ENCODE measurements at places on chromosomes 7 and 10.

GRCh38 chr10:16910793-16911164 lies 93.6 kb upstream of the RSU1 start:
- no peak for DNase-seq

GRCh38 chr10:78575400-78575799 lies 493.4 kb upstream of the ZMIZ1 start:
- no peak for DNase-seq

GRCh38 chr7:129295015-129295423 lies 70.2 kb downstream of the AHCYL2 start:
- DNase-seq: no peak

GRCh38 chr10:71206911-71207310 lies 5.5 kb upstream of the UNC5B start:
- no peak for DNase-seq

DNA sequence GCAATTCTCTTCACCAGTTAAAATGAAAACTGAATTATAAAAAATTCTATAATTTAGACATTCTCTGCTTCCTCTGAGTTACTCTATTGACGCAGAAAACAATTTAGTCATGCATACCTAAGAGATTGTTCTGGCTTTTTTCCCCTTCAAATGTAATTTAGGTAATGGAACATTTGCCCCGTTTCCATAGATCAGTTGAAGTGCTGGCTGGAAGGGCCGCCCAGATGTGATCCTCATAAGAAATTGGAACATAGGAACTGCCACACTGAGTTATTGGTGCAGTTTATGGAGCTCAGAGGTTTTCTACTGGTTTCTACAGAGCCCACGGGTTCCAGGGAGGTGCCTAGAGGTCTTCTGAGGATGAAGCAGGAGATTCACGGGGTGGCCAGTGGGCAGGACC lies 581.7 kb downstream of the SDK1 start:
- no peak for DNase-seq

GRCh38 chr7:7526006-7526405 lies 9.7 kb downstream of the COL28A1 start:
- no peak for DNase-seq

DNA sequence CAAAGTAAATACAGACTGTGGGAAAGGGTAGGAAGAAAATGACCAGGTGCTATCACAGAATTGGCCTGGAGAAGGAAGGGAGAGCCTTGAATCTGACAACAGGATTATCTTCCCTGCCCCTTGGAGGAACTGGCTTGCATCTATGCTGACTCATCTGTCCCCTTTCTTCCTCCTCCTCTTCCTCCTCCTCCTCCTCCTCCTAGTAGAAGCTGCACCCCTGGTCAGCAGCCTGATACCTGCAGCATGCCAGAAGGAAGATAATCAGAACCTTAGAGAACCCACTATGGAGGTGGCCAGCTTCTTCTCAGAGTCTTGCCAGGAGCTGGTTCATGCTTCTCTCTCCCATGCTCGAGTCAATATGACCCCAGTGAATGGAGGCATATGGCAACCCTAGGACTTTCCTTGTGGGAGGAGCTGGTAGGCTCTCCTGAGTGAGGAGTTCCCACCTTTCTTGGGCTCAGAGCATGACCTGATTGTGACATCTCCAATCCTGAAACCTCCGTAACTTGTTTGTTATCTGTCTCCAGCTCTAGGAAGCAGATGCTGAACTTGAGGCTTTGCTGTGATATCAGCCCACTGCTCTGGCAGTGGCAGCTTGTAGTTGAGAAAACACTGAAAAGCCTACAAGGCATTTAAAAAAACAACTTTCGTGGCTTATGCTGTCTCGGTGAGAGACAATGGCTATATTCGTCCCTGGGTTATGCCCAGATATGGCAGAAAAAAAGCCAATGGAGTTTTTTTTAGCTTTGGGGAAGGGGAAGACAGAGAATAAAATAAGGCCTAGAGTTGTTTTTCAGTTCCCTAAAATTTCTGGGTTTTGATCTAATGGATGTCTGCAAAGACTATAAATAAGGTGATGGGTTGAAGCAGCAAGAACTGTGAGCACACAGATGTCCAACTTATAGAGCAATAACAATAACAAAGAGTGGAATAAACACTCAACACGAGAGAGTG lies 60.6 kb downstream of the CDHR3 start:
- DNase-seq: no peak

GRCh38 chr10:100999742-101000126 lies at the start of gene LZTS2:
TSS of gene LZTS2 (plus strand) at chr10:100999808. CDS start at chr10:101002539, 2,731 bp downstream.
- no peak for DNase-seq

- DNase-seq: no peak
Measured at GRCh38 chr10:118151461-118151860, 104.7 kb upstream of the RAB11FIP2 start.

- DNase-seq: no peak
Measured at GRCh38 chr7:82247814-82248433, 195.7 kb downstream of the CACNA2D1 start.

DNA sequence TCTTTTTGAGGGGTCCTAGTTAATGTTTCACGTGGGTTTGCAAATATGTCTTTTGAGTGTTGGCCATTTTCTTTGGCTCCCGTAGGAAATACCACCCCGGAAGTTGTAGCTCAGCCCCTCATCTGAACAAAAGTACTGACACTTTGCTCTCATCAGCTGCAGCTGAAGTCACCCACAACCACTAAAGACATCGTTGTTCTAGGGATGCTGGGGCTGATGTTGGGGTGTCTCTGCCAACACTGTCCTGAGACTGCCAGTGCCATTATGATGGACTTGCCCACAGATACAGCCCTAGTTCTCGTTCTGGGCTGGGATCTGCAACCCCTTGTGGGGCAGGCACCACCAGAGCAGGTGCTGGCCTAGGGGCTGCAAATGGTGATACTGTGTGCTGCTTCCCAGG lies 82.6 kb upstream of the ARHGAP21 start:
- DNase-seq: no peak

DNA sequence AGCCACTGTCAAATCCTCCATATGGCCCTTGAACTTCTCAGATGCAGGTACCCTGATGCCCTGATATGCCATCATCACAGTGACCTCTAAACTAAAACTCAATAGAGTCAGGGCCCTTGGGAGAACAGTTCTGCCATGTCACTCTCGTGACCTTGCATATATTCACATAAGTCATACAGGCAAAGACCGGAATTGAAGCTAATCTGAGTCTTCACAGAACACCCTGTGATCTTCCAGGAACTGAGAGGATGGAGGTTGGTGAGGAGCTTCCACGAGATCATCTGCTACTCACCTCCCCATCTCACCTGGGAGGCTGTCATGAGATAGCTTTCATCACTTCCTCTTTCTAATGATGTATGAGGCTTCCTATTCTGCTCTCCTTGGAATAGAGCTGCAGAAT lies 228.7 kb upstream of the CCDC6 start:
- no peak for DNase-seq

DNA sequence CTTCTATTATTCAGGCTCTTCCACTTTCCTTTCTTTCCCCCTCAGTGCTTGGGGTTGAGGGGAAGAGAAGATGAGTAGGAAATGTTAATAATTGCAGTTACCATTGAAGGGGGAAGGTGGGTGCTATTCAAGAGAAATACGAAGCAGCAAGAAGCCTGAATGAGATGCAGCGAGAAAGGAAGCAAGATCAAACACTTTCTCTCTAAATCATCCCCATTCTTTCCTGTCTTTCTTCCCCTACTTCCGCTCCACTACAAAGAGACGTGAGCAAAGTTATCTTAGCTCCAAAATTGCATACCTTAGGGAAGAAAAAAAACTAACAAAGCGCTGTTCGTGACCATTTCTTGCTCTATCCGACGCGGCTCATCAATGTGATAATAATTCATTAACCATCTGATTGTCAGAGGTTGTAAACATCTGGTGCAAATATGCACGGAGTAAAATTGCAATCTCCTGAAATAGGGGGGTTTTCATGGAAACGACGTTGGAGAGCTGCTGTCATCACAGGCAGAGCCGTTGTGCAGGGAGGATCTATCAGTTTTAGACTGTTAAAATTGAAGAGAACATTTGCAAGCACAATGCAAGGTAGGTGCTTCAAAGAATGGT lies 15.2 kb upstream of the PARD3 start:
- no peak for DNase-seq
